ENCODE measurements at places on chromosomes 13 and 19.

- DNase-seq = no peak
Observed at GRCh38 chr19:50189331-50189730, 14.1 kb upstream of the MYH14 start.

DNA sequence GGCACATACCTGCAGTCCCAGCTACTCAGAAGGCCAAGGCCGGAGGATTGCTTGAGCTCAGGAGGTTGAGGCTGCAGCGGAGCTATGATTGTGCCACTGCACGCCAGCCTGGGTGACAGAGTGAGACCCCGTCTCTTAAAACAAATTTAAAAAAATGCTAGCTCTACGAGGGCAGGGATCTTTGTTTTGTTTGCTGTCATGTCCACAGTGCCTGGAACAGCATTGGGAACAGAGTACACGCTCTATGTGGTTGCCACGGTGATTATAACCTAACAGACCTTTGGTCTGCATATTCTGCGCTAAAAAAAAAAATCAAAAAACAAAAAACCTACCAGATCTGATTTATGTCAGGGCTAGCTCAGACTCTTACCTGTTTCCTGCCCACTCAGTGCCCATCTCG lies 2.2 kb upstream of the SHFL start:
- no peak for DNase-seq

DNA sequence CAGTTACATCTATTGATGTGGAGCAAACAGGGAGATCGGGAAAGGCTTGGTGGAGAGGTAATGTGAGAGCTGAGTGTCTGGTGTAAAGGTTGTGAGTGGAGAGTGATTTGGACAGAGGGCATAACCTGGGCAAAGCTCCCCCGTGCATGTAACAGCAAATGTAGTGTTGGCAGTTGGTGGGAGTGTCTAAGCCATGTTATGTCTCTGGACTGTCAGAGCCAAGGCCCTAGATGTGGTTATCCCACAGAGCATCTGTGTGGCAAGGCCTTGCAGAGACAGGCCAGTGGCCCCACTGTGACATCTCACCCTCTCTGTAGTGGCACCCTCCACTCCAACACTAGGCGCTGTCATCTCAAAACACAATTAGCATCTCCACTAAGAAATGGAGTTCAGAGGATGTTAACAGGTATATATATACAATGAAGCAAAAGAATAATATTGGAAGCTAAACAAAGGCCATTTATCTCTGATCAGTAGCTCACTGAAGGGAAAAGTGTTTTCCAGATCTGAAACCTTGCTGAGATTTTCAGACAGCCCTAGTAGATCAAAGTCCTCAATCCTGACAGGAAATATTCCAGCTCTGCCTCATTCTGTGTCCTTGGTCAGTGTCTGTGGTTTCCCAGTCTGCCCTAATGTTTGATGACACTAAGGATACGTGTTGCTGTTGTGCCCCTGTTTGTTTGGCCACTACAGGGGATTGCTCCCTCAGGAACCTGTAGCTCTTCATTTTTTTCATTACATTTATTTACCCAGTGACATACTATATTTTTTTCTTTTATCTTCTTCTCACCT lies 20.2 kb downstream of the POLR1D start:
- no peak for DNase-seq

- DNase-seq = peak; percentile 71
Observed at GRCh38 chr13:51070005-51070649, 40.9 kb downstream of the C13orf42 start.

GRCh38 chr13:106874323-106874722 lies 306.4 kb upstream of the ARGLU1 start:
- no peak for DNase-seq

- no peak for DNase-seq
Observed at GRCh38 chr19:20416661-20417060, 148.9 kb downstream of the ZNF737 start.

DNA sequence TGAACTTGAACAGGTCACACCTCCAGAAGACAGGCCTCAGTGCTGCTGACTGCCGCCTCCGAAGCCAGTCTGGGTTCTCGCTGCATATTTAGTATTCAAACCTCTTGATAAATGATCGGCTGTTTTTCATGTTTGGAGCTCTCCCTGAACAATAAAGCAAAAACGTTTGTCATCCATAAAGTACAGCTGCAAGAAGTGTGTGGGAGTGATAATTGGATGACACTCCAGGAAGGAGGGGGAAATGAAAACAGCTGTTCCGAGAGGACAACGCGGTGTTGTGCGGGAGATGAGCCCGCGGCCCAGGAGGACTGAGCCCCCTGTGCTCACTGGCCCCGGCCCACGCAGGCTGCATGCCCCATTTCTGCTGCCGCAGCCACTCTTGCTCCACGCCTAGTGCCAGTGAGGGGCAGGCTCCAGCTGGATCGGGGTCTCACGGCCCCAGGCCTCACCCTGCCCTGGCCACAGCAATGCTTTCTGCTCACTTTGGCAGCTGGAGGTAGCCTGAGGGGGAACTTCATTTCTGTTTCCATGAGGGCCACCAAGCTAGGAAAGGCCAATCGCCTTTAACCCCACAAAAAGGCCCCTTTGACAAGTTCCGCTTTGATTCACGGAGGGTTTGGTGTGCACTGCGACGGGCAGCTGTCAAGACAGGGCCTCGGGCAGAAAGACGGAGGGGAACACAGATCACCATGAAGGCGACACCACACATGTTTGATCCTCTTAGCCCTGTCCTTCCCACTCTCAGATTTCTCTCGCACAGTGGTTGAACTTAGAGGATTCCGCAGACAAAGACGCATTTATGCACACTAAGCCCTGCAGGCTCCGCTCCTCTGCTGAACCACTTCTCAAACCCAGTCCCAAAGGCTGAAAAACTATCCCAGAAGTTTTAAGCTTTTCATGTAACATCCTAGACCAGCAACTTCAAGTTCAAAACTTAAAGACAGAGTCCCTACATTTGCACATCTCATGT lies 537.6 kb downstream of the EFNB2 start:
- DNase-seq = no peak

DNA sequence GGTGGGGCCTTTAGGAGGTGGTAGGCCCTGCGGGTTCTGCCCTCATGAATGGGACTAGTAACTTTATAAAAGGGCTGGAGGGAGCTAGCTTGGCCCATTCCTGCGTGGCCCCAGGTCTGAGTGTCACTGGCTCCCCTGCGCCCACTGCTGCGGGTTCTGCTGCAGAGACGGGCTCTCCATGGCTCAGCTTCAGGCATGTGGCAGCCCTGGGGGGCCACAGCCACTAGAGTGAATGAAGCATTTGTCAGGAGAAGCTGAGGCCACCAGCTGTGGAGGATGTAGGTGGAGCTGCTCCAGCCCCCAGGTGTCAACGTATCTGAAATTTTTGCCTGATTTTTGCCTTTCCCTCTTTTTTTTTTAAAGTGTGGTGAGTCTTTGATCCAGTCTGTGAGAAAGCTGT lies 119.1 kb downstream of the SOX1 start:
- no peak for DNase-seq

DNA sequence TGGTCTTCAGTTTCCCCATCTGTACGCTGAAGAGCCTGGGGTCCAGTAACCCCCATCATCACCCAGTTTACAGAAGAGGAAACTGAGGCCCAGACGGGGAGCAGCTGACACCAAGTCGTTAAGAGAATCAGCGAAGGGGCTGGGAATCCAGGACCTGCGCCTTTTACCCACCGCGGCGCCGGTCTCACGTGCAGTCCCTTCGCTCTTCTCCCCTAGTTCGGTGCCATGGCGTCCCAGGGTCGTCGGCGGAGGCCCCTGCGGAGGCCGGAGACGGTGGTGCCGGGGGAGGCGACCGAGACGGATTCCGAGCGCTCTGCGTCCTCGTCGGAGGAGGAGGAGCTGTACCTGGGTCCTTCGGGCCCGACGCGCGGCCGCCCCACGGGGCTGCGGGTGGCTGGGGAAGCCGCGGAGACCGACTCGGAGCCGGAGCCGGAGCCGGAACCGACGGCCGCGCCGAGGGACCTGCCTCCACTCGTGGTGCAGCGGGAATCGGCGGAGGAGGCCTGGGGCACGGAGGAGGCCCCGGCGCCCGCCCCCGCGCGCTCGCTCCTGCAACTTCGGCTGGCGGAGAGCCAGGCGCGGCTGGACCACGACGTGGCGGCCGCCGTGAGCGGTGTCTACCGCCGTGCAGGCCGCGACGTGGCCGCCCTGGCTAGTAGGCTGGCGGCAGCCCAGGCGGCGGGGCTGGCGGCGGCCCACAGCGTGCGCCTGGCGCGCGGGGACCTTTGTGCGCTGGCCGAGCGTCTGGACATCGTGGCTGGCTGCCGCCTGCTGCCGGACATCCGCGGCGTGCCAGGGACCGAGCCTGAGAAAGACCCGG lies 698 bp downstream of the BLOC1S3 start:
- DNase-seq = no peak

GRCh38 chr13:51148952-51149573 lies 38.0 kb upstream of the C13orf42 start:
- DNase-seq = peak; percentile 40

DNA sequence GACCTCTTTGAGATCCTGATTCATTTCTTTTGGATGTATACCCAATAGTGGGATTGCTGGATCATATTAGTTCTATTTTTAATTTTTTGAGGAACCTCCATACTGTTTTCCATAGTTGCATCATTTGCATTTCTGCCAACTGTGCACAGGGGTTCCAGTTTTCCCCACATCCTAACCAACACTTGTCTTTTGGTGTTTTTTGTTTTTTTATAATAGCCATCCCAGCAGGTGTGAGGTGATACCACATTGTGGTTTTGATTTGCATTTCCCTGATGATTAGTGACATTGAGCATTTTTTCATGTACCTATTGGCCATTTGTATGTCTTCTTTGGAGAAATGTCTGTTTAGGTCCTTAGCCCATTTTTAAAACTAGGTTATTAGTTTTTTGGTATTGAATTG lies 18.8 kb upstream of the GPR183 start:
- DNase-seq = no peak

DNA sequence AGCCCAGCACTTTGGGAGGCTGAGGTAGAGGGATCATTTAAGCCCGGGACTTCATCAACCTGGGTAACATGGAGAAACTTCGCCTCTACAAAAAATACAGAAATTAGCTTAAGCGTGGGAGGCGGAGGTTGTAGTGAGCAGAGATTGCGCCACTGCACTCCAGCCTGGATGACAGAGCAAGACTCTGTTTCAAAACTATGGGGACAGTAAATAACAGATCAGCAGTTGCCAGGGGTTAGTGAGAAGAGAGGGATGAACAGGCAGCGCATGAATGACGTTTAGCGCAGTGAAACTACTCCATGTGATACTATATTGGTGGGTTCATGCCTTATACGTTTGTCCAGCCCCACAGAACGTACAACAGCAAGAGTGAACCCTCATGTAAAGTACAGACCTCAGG lies 7.1 kb upstream of the ICAM3 start:
- DNase-seq = no peak

GRCh38 chr13:97117388-97117910 lies 104.7 kb upstream of the MBNL2 start:
- DNase-seq = no peak

DNA sequence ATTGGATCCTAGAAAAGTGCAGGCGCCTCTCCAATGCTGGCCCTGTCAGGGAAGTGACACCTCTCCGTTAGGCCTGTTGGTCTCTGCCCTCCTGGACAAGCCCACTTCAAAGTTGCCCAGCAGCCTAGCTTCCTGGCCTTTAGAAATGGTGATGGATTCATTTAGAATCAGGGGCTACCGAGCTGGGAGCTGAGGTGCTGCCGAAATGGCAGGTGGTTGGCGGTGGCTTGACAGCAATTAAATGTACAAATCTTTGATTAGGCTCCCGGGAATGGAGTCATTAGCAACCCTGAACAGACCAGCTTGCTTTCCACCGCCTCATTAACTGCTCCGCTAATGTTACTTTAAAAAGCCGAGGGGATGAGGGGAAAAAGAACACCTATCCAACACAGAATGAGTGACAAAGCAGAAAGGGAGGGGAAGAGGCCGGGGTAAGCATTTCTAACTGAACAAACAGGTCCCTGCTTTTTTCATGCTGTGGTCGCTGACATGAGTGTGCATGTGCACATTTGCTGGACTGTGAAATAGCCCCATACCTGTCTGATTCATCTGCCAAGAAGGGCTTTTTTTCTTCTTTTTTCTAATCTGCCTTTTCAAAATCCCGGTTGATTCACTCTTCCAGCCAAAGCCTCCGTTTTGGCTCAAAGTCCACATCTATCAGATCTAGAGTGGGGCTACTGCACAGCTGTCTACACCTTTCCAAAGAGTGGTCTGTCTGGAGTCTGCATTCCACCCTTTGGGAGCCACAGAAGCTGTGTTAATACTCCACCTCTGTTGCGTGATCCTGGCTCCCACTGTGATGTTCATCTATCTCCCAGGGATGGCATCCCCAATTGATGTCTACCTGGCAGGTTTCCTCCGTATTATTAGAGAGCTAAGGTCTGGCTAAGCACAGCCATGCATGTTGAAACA lies 431.9 kb downstream of the COG6 start:
- DNase-seq = peak; percentile 97

All from NCI-H1694 treated with DMSO at 0.1 percent for 48 hours (cell line).